ENCODE measurements at places on chromosomes 7 and 10.

- DNase-seq = no peak
These were observed 33.5 kb upstream of the KLHL7 start for GRCh38 chr7:23072048-23072447.

DNA sequence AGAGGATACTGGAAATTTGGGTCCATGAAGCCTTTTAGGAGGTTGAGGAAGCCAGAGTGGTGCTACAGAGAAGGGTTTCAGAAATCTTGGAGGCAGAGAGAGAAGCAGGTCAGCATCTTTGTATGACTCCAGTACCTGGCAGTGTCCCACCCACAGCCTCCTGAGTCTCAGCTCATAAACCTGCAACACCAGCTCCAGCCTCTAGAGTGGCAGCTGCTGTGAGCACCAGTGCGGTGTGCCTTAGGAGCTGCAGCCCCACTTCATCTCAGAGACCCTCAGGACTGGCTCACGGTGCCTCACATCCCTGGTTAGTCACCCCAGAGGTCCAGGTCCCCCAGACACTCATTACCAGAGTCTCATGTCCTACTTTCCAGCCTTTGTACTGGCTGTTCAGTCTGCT is 84.8 kb upstream of the PRKAR2B start:
- no peak for DNase-seq

DNA sequence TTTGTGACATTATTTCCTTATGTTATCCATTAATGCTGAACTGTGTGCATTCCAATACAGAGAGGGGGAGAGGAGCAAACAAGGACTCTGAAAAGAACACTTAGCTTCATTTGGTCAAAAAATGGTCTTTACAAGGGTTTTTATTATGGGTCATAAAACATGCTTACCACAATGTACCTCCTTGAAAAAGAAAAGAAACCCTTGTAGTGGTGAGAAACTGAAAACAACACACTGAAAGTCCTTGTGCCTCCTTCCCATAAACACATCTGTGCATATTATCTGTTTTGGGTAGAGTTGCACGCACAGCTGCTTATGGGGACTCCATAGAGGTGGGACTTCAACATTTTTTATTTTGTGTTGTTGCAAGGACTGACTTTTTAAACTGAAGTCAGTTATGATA is 98.7 kb downstream of the CDK6 start:
- no peak for DNase-seq

DNA sequence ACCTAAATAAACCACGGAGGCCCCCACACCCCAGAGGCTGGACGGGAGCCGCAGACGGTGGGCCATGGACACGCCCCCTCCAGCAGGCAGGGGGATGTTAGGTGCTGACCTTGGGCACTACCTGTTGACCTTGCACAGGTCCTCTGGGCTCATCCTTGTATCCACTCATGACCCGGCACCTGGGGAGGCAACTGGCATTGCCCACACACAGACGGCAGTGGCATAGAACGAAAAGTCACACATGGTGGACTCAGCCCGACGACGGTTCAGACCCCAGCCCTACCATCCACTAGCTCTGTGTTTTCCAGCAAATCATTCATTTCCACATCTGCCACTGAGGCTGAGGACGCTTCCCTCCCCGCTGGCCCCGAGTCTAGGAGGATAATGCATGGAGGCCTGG is 247.7 kb upstream of the PPP2R2D start:
- no peak for DNase-seq

GRCh38 chr10:53134050-53134449 is 361.5 kb upstream of the MBL2 start:
- no peak for DNase-seq

- no peak for DNase-seq
These were observed 2.0 kb upstream of the PURB start for GRCh38 chr7:44887293-44887692.

GRCh38 chr10:122208571-122209430 is 62.3 kb upstream of the BTBD16 start:
- DNase-seq = no peak

GRCh38 chr10:52651293-52651692 is 121.3 kb downstream of the MBL2 start:
- no peak for DNase-seq

DNA sequence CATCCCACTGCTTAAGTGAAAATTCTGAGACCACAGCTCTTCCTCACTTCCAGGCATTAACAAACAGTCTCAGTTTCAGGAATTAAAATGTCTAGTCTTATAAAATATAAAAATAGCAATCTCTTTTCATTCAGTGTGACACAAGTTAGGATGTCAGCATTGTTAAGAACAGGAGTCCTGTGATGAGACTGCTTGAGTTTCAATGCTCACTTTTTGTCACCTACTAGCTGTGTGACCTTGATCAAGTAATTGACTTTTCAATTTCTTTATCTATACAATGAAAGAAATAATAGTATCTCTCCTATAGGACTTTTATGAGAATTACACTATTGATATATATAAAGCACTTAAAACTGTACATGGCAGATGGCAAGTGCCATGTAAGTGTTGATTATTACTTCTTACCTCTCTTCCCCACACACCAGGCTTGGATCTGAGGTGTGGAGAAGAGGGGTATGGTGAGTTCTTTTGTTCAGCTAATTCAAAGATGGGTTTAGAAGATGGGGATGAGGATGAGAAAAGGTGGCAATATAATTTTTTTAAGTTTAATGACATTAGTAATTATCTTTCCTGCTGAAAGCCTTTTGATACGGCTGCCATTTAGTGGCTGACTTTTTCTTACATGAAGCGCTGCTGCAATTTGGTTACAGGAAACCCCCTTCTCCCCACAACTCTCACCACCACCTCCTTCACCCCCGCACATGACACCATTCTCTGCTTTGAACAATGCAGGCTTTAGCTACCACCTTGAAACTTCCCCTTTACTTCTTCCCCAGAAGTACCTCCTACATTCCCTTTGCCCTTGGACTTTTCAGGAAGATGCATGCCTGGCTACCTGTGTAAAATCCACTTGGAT is 20.8 kb upstream of the HYAL4 start:
- DNase-seq = peak; percentile 7

GRCh38 chr7:107564553-107565298 is 955 bp downstream of the DUS4L start:
- no peak for DNase-seq

- no peak for DNase-seq
These were observed 517.4 kb downstream of the CCSER2 start for GRCh38 chr10:84845628-84846261.

Data from thymus (tissue), 14 donors.